ENCODE measurements at places on chromosomes 1 and 21. TPM values are rescaled to one million over a fixed set of nuclear protein-coding genes. Genes with fewer than 3 reads are reported as not detected.

- no peak for DNase-seq
These were observed 17.8 kb upstream of the GRIK3 start for GRCh38 chr1:37052120-37052519.

DNA sequence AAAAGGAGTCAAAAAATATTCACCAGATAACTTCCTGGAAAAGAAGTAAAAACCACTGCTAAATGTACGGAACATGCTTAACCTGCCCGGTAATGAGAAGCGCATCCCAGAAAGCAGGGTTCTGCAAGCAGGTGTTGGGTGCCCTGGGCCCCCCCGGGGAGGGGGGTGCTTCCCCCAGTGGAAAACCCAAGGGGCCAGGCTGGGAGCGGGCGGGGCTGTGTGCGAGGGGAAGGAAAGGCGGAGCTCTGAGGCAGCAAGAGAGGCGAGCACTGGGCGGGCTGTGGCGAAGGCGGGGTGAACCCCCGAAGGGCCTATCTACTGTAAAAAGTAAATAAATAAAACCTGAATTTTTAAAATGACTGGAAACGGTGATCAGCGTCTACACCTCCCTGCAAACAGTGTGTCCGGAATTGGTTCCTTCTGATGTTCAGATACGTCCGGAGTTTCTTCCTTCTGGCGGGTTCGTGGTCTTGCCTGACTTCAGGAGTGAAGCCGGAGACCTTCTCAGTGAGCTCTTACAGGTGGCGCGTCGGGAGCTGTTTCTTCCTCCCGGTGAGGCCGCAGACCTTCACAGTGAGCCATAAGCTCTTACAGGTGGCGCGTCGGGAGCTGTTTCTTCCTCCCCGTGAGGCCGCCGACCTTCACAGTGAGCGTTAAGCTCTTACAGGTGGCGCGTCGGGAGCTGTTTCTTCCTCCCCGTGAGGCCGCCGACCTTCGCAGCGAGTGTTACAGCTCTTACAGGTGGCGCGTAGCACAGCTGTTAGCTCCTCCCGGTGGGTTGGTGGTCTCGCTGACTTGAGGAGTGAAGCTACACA, 13.4 kb downstream of the FTCD start:
- peak; percentile 16 for DNase-seq

GRCh38 chr1:110083866-110084226, 13.4 kb upstream of the ALX3 start:
- DNase-seq: no peak

- DNase-seq: no peak
These were observed 6.7 kb upstream of the ELOA start for GRCh38 chr1:23736437-23737134.

DNA sequence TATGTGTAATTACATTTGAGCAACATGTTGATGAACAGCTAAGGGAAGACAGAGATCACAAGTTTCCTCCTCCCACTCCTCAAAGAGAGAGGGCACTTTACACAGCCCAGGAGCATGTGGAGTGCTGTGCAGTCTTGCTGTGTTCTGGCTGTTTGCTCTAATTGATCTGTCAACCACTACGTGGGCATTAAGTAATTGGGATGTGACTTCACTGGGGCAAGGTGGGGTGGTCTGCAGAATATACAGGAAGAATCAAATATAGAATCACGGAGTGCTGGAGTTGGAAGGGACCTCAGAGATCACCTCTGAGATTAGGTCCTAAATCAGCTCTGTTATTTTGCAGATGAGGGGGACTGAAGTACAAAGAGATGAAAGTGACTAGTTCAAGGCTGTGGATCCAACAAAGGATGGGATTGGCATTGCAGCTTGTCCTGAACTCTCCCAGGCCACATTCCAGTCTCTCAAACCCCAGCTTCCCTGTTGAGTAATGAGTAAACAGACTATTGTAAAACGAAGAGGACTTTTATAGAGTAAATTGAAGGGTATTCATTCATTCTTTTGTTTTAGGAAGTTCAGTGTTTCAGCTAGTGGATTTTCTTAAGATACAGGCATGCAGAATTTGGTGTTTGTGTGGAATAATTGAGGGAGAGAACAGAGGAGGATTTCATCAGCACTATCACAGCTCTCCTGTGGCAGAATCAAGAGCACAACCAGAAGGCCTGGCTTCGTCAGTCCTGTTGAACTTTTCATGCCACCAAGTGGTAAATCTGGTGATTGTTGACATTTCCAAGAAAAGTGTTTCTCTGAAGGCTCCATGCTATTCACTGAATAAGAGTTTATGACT, 22.4 kb downstream of the NOS1AP start:
- no peak for DNase-seq

DNA sequence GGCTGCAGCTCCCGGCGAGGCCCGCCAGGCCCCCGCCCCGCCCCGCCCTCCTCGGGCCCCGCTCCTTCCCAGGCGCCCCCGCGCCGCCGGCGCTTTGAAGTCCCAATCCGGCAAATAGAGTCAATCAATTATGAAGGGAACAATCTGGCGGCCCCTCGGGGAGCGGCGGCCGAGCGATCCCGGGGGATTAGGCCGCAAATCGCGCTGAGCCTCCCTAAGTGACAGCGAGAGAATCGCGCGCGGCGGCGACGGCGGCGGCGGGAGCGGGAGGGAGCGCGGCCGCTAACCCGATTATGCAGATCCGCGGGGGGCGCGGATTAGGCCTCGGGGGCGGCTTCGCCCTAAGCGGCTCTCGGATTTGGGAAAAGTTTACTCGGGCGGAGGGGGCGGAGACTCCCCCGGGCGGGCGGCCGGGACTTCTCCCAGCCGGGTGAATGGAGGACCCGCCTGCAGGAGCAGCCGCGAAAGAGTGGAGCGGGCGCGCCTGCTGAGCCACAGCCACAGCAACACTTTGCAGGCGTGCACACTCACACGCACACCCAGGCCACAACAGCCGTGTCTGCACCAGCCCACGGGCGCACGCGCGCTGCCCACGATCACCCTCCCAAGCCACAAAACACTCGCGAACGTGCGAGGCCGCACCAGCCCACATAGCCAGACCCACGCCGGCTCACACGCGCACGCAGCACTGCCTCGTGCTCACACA, 23.0 kb upstream of the DMBX1 start:
- peak; percentile 40 for DNase-seq

DNA sequence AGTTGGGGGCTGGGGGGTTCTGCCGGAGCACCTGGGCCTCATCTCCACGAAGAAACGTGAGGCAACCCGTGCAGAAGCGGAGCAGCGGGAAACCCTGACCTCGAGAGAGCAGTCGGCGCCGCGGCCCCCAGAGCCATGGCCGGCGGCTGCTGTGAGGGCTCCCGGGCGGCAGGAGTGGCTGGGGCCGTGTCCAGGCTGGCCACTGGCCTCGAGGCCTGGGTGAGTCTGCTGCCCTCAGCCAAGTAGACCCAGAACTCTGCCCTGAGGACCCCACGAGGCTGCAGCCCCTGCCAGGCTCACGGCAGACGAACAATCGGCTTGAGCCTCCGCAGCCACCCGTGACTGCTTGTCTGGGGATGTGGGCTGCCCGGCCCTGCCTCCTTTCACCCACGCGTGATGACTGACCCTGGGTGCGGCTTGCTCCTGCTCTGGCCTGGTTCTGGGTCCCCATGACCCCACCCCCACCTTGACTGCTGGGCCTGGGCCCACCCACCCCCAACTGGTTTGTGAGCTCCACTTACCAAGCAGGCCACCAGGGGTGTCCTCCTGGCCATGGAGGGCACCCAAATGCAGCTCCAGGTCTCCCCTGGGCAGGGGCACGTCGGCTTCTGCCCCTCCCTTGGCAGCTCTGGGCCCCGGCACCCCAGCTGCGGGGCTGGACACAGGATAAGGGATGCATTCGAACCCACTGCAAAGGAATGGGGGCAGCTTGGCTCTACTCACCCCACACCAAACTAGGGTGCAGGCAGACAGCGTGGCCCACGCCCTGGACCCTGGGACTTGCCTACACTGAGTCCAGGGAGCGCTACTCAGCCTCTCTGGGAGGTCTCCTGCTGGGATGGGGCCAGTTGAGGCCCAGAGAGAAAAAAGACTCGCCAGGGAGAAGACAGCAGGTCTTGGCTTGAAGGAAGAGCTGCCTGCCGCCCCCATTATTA, 34.2 kb downstream of the MORN1 start:
- no peak for DNase-seq

DNA sequence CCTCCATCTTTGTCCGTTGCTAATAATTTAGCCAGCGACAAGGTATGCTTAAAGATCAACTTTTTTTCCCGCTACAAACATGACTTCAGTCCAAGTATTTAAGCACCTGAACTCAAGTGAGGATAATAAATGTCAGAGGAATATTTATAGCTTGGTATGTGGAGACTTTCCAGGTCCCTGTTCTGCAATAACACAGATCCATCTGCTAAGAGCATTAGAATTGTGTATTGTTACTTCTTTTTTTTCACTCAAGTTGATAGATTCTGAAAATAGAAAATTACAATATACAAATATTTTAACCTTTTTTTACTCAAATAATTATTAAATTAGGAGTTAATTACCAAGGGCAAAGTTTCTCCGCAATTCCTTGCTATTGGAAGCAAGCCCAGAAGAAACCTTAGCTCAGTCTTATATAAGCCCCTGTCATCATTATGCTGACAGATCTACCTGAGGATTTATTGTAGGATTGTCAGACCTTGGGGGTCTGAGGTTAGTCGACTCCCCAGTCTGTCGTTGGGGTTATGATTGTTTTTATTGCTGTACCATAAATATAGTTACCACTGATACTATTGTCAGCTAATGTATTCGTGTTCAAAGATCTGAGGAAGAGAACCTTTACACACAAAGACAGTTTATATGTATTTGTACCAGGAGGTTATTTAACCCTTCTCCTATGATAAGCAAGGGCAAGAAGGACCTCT, 337.9 kb downstream of the TBX15 start:
- no peak for DNase-seq

- DNase-seq: peak; percentile 85
These were observed 79.1 kb downstream of the NDUFS5 start for GRCh38 chr1:39105061-39105840.

DNA sequence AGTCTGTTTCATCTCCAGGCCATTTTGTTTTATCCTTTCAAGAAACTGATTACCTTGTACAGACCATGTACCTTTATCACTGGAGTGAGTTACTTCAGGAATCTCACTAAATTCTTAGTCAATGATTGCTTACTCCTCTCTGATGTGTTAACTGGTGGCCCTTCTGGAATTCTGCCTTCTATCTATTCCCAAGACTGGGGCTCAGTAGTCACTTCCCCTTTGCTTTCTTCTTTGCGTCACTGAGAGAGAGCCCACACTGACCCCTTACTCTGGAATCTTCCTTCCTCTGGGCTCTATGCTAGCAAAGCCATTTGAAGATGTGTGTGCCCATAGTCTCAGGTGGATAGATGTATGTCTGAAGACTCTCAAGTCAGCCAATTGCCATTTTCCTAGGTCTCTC, 34.6 kb downstream of the XCL2 start:
- DNase-seq: no peak

DNA sequence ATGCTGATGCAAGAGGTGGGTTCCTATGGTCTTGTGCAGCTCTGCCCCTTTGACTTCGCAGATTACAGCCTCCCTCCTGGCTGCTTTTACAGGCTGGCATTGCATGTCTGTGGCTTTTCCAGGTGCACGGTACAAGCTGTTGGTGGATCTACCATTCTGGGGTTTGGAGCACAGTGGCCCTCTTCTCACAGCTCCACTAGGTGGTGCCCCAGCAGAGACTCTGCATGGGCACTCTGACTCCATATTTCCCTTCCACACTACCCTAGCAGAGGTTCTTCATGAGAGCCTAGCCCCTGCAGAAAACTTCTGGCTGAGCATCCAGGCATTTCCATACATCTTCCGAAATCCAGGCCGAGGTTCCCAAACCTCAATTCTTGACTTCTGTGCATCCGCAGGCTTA, 989.0 kb downstream of the PLA2G4A start:
- no peak for DNase-seq

- no peak for DNase-seq
These were observed 403.2 kb upstream of the ADAMTS5 start for GRCh38 chr21:27369978-27370571.

GRCh38 chr1:228490120-228491078, 3.2 kb downstream of the RNF187 start:
- peak; percentile 72 for DNase-seq

AIRE gene
- not detected for total RNA-seq

Data from left ventricle myocardium inferior (tissue), 1 donor.